A549 treated with GW870086 at 1 μM for 4 hours (cell line): ENCODE measurements at places on chromosomes 5 and 9. TPM values are rescaled to one million over a fixed set of nuclear protein-coding genes. Genes with fewer than 3 reads are reported as not detected.

RMND5B gene
- total RNA-seq, result 22.3 to 30.9 TPM (median 29.4 TPM) in 5 replicates

PAIP1 gene
- total RNA-seq, result 93.7 to 124 TPM (median 118 TPM) in 5 replicates

FOXD4L5 gene
- total RNA-seq, result not detected in 5 replicates

SLC34A3 gene
- total RNA-seq, result 0.06 to 0.17 TPM (median 0.11 TPM) in 5 replicates

PCDHB5 gene
- total RNA-seq, result 0.94 to 1.8 TPM (median 1.5 TPM) in 5 replicates

HTR1A gene
- total RNA-seq, result not detected in 5 replicates
